ENCODE measurements at places on chromosomes 16 and 17. TPM values are rescaled to one million over a fixed set of nuclear protein-coding genes. Genes with fewer than 3 reads are reported as not detected.
A peak's percentile ranks its signal among the peaks of the same experiment; 100 is the strongest.

The MARVELD3 gene
- total RNA-seq: not detected

The OTOA gene
- not detected for total RNA-seq

The PLA2G10 gene
- not detected for total RNA-seq

The CHST5 gene
- total RNA-seq: not detected

The WNK4 gene
- total RNA-seq: 0.65 TPM

GRCh38 chr17:17362540-17362930 lies 59.4 kb downstream of the NT5M start:
- no peaks in the 10 kb centered on the region for H3K36me3 ChIP-seq
- DNase-seq: no peak
- no peaks in the 10 kb centered on the region for H3K27me3 ChIP-seq
- H3K27ac ChIP-seq: no peak overlapping the region
- no peak overlapping the region for H3K4me3 ChIP-seq

GRCh38 chr16:57148481-57148880 lies 37.4 kb downstream of the PSME3IP1 start:
- peaks cover 24% of the 10 kb centered on the region for H3K4me1 ChIP-seq
- DNase-seq: no peak
- peaks cover 15% of the 10 kb centered on the region for H3K36me3 ChIP-seq
- H3K4me3 ChIP-seq: no peak overlapping the region
- H3K27me3 ChIP-seq: no peaks in the 10 kb centered on the region
- peak overlapping the region; percentile 1 for H3K27ac ChIP-seq

DNA sequence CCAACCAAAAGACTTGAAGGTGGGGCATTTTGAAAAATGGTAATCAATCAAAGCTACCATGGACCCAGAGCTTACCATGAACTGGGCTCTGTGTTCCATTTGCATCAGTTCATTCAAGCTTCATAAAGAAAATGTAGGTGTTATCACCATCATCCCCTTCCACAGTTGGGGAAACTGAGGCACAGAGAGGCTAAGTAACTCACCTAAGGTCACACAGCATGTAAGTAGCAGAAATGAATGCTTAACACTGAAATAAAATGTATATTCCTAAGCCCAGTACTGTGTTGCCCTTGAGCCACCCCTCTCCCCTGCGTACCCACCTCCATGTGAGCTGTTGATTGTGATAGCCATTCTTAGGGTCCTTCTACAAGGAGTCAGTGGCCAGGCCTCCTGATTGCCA lies 83.6 kb downstream of the VAT1L start:
- no peak for DNase-seq
- no peaks in the 10 kb centered on the region for H3K36me3 ChIP-seq
- H3K27ac ChIP-seq: no peak overlapping the region
- H3K27me3 ChIP-seq: peaks cover 7% of the 10 kb centered on the region

- H3K27ac ChIP-seq: no peak overlapping the region
- no peak overlapping the region for H3K4me3 ChIP-seq
- no peaks in the 10 kb centered on the region for H3K36me3 ChIP-seq
- no peaks in the 10 kb centered on the region for H3K4me1 ChIP-seq
These were observed 22.5 kb upstream of the DYNLL2 start for GRCh38 chr17:58060596-58061191.

DNA sequence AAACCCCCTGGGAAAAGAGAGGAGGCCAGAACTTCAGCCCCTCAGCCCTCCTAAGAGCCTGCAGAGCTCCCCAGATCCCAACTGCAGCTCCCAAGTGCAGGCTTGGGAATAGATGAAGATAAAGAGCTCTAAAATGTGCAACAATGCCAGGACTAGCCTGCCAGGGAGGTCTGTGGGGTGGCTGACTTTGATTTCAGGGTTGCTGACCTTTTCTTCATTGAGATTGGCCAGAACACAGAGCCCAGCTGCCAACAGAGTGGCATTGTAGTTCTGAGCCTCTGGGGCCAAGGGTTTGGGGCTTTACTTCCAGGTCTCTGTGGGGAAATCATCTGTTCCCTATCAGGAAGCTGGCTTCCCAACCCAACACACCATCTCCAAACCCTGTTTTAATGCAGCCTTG lies 120.6 kb downstream of the COPRS start:
- no peak overlapping the region for H3K27ac ChIP-seq
- peaks cover 3% of the 10 kb centered on the region for H3K27me3 ChIP-seq
- H3K4me3 ChIP-seq: no peak overlapping the region

DNA sequence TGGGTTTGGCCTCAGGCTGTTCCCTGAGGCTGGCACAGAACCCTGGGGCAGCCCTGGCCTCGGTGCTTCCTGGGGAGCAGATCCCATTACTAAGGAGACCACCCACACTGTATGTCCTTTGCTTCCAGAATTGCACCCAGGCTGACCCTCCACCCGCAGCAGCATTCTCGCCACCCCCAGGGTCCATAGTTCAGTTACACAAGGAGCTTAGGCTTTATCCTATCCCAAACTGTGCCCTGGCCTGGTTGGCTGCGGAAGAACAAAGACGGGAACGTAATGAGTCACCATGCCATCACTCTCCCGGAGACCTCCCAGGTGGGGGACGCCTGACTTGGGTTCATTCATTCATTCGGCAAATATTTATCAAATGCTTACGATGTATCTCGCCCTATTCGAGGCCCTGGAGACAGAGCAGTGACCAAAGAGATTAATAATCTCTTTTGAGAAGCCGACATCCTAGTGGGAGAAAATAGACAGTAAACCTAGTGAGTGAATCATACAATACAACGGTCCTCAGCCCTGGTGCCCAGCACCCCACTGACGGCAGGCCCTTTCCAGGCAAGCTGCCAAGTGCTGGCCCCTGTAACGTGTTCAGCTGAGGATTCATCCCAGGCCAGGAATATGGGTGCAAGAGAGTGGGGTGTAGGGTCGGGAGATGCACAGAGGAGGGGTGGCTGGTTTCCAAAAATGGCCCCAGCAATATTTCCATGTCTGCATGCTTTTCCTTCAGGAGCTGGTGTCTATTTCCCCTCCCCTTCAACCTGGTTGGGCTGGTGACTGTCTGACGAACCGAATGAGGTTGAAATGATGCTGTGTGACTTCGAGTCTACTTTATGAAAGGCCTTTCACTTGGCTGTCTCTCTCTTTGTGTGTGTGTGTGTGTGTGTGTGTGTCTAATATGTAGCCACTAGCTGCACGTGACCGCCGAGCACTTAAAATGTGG lies 134.2 kb downstream of the MGAT5B start:
- no peak for DNase-seq
- no peaks in the 10 kb centered on the region for H3K36me3 ChIP-seq
- no peak overlapping the region for H3K27ac ChIP-seq
- H3K27me3 ChIP-seq: no peaks in the 10 kb centered on the region
- H3K4me3 ChIP-seq: no peak overlapping the region
- peaks cover 23% of the 10 kb centered on the region for H3K4me1 ChIP-seq

DNA sequence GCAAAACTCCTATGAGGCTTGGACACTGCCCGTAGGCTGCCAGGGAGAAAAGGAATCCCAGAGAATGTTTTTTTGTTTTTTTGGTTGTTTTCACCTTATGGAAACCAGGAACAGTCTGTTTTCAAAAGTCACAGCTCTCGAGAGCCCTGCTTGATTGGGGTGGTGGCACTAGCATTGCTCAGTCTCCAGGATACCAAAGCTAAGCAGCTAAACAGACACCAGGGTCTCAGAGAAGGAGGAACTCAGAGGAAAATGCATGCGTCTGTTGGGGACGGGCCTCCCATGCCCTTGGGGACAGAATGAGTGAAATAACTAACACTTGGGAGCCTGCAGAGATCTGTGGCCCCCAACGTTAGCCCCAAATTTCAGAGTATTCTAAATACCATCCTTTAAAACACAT lies 178.8 kb downstream of the SOX9 start:
- H3K4me1 ChIP-seq: no peaks in the 10 kb centered on the region
- no peak for DNase-seq
